ENCODE measurements at places on chromosomes 4 and X. TPM values are rescaled to one million over a fixed set of nuclear protein-coding genes. Genes with fewer than 3 reads are reported as not detected.

TMPRSS11F gene
- total RNA-seq: not detected

SPATA4 gene
- not detected for total RNA-seq

TMSB15C gene
- total RNA-seq: 30.1 TPM

GRCh38 chrX:9604111-9604907, 139.5 kb downstream of the TBL1X start:
- no peaks in the 10 kb centered on the region for H3K27me3 ChIP-seq
- H3K4me3 ChIP-seq: no peak overlapping the region
- no peak overlapping the region for H3K27ac ChIP-seq

- no peaks in the 10 kb centered on the region for H3K4me1 ChIP-seq
- no peaks in the 10 kb centered on the region for H3K36me3 ChIP-seq
- H3K27ac ChIP-seq: no peak overlapping the region
- H3K27me3 ChIP-seq: peaks cover 3% of the 10 kb centered on the region
These were observed 32.3 kb upstream of the IRF2 start for GRCh38 chr4:184506527-184507121.
